Stimulated activated CD8-positive, alpha-beta memory T cell treated with anti-CD3 and anti-CD28 coated beads, Interleukin-7, amount 100 ng/mL, for 24 hours (primary cell): ENCODE measurements at places on chromosomes 16 and 17.

DNA sequence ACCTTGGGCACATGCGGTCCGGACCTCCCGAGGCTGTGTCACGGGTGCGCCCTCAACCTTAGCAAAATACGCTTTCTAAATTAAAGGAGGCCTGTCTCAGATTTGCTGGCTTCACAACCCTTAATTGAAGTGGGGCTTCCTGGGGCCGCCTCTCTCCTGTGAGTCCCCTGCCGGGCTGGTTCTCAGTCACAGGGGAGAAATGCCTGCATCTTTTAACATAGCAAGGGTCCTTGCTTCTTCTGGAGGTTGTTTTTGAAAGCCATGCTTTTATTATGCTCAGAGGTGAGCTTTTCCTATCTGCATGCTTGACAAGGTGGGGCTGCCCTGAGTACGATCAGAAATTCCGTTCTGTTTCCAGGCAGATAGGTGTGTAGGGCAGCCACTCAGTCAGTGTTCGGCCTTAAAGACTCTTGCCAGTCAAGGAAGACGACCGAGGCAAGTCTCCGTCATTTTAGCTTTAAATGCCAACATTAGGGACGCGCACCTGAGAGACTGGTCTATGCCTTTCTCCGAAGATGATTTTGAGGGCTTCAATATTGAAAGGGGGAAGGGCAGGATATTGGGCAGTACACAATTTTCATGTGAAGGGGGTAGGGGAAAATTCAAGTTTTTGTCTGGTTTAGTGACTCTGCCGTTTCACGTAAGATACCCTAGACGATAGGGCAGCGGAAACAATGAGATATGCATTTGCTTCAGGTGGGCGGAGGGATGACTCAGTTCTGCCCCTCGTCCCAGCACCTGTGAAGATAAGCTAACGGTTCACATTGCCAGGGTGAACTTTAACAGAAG is 5.5 kb upstream of the SLC7A5 start:
- DNase-seq = peak; percentile 63

- DNase-seq = no peak
These were observed 37.4 kb downstream of the NLRC5 start for GRCh38 chr16:57026778-57027062.

DNA sequence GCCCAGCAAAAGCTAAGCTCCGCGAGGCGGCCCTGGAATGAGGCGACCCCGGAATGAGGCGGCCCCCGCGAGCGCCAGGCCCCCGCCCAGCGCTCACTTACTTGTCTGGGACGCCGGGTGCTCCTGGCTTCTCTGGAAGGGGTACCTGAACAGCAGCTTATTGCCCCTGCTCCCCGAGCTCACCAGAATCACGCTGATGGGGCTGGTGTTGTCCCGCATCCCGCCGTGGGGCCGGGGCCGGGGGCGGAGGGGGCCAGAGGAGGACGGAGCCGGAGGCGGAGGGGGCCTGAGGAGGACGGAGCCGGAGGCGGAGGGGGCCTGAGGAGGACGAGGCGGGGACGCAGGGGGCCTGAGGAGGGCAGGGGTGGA is 440 bp downstream of the NPRL3 start:
- no peak for DNase-seq

GRCh38 chr16:49924078-49924477 is 68.2 kb upstream of the ZNF423 start:
- no peak for DNase-seq

- no peak for DNase-seq
These were observed 9.6 kb downstream of the CFDP1 start for GRCh38 chr16:75423723-75424104.

DNA sequence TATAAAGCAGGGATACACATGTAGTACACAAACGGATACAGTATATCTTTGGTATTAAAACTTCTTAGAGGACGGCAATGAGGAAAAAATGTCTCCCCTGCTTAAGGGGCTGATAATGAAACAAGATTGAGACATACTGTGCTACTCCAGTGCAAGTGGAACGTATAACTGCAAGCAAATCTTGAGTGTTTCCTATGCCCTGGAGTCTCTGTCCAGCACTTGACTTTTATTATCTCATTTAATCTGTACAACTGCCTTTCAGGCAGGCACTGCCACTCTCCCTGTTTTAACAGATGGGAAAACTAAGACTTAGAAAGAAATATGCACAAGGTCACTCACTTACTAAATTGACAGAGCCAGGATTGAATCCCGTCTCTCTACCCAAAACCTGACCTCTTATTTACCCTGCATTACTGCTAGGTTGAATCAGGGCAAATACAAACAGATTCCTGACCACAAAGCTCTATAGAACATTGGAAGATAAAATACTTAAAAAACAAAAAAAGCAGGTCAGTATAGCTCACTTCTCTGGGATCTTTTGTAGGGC is 28.7 kb downstream of the TMC5 start:
- no peak for DNase-seq

DNA sequence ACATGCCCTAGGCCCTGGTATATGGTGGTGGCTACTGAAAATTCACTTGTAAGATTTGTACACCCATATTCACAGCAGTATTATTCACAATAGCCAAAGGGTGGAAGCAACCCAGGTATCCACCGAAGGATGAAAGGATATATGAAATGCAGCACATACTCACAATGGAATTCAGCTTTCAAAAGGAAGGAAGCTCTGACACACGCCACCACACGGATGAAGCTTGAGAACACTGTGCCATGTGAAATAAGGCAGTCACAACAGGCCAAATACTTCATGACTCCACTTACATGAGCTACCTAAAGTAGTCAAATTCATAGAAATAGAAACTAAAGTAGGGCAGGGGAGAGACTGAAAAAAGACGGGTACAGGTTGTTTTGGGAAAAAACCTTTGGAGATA is 2.9 kb downstream of the XPO6 start:
- DNase-seq = no peak

DNA sequence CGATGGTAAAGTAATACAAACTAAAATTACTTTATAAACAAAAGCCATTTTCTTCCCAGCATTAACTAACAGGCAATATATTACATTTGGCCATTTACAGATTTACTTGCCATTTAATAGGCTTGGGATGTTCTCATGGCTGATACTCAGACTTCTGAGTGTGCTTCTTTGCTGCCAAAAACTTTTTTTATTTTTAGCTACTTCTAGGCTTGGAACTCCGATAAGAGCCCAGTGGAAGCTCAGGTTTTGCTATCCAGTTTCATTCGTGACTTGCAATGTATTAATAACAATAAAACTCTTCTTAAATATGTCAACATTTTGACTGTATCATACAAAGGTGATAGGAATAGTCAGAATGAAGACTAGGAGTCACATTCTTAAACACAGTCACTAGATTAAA is 152.3 kb downstream of the ITFG1 start:
- no peak for DNase-seq

DNA sequence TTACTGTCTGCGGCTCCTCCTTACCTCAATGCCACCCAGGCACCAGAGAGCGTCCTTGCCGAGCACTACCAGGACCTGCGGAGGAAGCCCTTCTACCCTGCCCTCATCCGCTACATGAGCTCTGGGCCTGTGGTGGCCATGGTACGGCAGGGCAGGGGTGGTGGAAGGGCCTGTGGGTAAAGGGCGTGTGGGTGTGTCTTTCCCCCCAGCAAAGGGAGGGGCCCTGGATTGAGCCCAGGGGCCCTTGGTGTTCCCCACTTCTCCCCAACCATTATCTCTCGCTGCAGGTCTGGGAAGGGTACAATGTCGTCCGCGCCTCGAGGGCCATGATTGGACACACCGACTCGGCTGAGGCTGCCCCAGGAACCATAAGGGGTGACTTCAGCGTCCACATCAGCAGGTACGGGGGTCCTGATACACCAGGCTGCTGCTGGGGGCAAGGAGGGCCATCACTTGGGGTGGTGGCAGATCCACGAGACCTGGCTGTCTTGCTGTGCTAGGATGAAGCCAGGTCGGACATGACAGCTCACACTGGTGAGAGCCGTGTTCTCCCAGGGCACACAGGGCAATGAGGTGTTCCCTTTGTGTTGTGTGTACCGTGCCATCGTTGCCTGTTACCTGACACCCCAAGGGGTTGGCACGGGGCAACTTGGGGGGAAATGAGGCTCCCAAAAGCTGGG is 2.2 kb upstream of the DECR2 start:
- DNase-seq = no peak
